ENCODE measurements at places on chromosomes 4 and X.
A peak's percentile ranks its signal among the peaks of the same experiment; 100 is the strongest.

DNA sequence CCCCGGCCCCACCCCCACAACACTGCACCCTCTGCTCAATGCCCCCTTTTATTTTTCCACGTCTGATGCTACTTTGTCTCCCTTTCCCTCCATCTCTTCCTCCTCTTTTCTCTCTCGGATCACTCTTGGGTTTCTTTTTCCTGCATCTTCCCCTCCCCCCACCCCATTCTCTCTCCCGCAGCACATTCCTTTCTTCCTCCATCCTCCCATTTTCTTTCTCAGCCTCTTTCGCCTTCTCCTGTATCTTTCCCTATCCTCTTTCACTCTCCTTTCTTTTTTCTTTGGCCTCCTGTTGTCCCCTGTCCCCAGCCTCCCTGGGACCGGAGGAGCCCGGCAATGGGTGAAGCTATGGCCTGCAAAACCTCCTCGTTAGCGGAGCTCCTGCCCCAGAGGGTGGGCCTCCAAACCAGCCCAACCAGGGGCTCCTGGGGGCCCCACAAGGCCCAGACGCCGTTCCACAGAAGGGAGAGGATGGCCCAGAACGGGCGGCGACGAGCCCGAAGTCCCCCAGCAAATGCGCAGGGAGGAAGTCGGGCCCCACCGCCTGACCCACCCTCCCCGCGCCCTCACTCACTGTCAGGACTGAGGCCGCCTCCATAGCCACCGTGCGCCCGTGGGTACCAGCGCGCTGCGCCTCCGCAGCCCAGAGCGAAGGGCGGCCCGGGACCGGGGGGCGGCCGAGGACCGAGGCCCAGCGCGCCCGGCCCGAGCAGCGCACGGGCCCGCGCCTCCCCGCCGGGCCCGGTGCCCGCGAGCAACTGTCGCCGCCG, 807 bp downstream of the HMX1 start:
- DNase-seq, result peak; percentile 85

DNA sequence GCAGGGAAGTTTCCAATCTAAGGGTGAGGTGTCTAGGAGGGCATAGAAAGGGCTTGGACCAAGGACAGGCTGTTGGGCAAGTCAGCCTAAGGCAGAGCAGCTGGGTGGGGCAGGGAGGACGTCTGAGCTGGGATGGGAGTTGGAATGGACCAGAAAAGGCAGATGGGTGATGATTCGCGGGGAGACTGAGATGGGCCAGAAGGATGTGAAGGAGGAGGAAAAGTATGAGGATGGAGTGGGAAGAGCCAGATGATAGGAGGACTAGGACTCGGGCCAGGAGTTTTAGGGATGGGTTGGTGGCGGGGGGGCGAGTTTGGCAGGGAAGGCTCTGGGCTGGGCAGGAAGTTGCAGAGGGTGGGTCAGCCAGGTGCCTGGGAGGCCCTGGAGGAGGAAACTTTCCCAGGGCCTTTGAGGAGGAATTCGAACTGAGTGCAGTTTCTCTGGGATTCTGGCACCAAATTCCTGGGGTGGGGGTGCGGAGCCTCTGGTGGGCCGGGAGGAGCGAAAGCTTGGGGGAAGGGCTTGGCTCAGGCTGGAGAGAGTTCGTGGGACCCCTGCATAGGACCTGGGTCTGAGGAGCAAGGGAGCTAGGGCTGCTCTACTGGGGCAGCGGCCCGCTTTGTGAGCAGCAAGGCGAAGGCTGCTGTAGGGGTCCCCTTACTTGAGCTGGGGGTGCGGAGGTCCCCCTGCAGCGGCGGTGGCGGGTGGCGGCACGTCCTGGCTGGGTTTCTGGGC, 8.7 kb upstream of the TIMP1 start:
- DNase-seq, result peak; percentile 88

DNA sequence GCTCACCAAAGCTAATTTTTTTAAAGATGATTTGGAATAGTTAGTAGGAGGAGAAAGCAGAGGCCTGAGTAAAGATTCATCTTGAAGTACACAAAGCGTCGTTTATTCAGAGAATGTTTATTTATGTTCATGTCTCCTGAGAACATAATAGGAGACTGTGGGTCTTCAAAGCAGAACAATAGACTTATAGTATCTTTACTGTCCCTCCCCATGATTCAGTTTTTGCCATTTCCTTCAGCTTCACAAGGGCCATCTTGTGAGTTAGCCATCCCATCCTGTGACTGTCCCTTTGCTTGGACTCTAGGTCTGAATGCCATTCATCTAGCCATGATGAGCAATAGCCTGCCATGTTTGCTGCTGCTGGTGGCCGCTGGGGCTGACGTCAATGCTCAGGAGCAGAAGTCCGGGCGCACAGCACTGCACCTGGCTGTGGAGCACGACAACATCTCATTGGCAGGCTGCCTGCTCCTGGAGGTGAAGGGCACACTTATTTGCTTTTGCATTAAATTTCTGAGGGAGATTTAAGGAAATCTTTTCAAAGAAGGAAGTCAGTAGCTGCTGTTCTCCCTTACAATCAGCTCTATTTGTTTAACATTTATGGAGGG, 105.8 kb downstream of the NFKB1 start:
- no peak for DNase-seq

GRCh38 chrX:126697091-126697490, 122.4 kb upstream of the PRR32 start:
- no peak for DNase-seq

DNA sequence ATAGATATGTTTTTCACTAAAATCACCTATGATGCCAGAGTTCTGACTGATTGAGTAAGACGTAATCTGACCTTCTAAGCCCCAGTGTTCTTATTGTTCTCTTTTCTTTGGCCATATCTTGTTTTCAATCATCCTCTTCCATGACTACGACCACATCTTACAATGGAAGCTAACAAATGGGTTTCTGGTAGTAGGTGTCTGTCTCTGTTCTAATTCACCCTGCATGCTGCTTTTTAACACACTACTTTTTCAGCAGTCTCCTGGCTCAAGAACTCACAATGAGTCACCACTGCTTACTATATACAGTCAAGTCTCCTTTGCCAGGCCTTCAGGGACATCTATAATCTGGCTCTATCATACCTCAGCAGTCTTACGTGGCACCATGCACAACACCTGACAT, 146.1 kb downstream of the NEXMIF start:
- no peak for DNase-seq

DNA sequence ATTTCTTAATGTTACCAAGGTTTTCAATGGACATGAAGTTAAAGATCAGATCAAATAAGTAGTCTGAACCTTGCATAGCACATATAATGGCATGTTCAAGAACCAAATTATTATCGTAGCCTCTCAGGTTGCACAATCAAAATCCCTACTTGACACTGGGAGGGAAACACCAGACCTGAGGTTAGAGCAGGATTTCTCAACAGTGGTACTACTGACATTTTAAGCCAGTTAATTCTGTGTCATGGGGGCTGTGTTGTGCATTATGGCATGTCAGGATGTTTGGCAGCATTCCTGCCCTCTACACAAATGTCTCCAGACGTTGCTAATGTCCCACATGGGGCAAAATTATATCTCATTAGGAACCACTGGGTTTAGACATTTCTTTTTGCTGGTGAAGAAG, 20.8 kb downstream of the RLIM start:
- no peak for DNase-seq

DNA sequence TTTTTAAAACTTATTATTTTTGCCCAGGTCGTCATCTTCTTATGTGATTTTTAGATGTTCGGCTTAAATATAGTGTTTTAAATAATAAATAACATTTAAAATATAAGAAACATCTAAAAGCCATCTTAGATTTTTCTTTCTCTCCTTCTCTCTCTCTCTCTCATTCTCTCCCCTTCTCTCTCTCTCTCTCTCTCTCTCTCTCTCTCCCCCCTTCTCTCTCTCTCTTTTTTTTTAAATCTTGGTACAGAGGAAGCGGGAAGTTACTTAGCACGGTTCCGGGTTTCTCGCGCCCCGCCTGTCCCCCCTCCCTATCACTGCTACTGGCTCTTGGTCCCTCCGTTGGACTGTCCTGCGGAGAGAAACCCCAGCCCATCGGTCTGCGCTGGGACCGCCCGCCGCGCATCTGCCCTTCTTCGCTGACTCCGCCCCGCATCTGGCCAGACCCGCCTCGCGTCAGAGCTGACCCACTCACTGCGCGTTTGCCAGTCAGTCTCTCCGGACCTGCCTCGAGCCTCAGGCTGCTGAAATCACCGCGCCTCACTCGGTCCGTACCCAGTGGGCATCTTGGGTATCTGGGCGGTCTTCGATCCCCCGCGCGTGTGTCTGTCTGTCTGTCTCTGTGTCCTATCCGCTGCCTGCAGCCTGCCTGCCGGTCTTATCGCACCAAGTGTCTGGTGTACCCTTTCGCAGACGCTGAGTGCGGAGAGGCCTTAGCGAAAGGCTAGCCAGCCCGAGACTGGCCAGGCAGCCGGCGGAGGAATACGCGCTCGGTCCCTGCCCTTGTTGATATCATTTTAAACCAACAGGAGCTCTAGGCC, at the start of gene PABPC5:
Gene PABPC5, plus strand, starts transcription at position 489 of the 818 bp plus-strand sequence. CDS start 739 bp downstream, outside the sequence.
- DNase-seq, result peak; percentile 79

DNA sequence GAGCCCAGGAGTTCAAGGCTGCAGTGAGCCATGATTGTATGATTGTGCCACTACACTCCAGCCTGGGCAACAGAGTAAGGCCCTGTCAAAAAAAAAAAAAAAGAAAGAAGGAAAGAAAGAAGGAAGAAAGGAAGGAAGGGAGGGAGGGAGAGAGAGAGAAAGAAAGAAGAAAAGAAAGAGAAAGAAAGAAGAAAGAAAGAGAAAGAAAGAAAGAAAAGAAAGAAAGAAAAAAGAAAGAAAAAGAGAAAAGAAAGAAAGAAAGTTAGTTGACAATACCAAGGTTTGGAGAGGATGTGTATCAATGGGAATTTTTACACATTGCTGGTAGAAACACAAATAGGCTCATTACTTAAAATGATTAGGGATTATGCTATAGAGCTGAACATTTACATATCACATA, 19.8 kb downstream of the RADX start:
- DNase-seq, result no peak

DNA sequence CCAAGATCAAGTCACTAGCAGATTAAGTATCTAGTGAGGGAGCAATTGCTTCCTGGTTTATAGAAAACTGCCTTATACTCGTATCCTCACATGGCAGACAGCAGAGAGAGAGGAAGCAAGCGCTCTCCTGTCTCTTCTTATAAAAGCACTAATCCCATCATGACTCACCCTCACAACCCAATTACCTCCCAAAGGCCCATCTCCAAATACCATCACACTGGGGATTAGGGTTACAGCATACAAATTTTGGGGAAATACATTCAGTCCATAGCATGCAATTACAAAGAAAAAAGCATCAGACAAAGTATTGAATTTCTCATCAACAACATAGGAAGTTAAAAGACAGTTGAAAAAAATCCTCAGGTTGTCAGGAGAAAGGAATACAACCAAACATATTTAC, 292.6 kb downstream of the IQCM start:
- DNase-seq, result no peak

DNA sequence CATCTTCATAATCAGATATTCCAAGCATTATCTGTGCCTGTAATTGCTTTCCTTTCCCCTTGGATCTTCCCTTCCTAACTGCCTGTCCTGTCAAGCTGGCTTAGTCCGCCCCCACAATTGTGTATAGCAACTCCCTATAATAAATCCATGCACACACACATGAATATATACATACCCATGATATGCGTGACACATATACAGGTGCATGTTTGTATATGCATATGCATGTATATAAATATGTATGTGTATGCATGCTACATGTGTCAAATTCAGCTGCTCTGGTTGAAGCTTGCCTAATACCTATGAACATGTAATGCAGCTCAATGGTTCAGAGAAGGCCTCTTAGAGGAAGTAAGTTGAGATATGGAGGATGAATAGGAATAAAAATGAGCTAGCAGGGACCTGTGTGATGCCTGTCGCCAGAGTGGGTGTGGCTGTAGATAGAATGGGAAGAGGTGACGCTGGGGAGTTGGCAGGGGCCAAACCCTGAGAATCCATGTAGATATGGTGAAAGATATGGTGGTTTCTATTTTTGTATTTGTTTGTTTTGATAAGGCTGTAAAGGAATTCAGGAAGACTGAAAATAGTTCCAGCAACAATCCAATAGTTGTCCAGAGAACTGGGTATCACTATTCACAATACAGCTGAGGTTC, 595.0 kb upstream of the BOD1L1 start:
- DNase-seq, result no peak

DNA sequence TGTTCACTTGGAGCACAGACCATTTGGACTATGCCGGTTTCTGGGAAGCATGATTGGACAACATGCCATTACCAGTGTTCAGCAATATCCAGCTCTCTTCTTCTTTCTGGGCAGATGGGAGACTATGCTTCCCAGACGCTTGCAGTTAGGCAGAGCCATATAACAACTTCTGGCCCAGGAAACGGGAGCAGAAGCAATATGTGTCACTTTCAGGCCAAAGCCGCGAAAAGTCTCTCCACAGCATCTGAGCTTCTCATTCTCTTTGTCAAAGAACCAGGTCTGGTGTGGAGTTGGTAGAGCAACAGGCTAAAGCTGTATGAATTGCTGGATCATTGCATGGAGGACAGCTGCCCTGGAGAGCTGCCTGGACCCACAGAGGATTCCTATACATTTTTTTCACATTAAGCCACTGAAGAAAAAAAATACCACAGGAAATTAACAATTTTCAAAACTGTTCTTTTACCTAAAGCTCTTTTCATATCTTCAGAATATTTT, 131.4 kb upstream of the FRG1 start:
- no peak for DNase-seq

- no peak for DNase-seq
Observed at GRCh38 chr4:126614356-126614855, 1018.4 kb upstream of the INTU start.

DNA sequence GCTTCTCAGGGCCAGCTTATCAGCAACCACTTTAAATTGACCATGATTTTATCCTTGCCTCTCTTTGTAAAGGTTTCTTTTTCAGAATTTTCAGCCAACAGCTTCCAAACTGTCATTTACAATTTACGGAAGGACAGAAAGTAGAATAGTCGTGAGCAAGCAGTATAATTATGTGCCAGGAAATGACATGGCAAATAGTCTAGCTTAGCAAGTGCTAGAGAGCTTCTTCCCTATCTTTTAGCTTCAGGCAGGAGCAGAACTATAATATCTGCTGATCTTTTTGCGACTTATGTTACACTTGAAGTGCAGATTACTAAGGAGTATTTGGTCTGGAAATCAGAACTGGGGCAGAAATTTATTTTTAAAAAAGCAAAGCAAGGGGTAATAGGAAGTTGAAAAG, 123.0 kb upstream of the AP1S2 start:
- DNase-seq, result no peak

DNA sequence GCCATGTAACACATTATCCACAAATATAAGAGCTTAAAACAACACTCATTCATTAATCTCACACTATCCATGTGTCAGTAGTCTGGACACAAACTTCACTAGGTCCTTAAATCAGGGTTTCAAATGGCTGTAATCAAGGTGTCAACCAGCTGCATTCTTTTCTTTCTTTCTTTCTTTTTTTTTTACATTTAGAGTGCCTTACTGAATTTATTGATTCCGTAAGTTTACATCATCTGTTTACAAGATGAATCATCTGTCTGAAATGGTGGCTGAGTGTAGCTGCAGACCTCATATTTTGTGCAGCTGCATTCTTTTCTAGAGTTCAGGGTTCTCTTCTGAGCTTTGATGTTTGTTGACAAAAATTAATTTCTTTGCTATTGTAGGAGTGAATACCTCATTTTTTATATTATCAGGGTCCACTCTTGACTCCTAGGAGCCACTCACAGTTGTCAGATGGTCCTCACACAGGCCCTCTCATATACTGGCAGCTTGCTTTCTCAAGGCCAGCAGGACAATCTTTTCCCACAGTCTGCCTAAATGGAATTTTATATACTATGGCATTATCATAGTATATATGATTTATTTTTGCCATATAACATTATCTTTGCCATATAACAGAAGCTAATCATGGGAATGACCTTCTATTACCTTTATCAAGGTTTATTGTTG, 37.8 kb downstream of the SPOCK3 start:
- no peak for DNase-seq

All from H7 (cell line).